ENCODE measurements at places on chromosomes 5 and 9.

DNA sequence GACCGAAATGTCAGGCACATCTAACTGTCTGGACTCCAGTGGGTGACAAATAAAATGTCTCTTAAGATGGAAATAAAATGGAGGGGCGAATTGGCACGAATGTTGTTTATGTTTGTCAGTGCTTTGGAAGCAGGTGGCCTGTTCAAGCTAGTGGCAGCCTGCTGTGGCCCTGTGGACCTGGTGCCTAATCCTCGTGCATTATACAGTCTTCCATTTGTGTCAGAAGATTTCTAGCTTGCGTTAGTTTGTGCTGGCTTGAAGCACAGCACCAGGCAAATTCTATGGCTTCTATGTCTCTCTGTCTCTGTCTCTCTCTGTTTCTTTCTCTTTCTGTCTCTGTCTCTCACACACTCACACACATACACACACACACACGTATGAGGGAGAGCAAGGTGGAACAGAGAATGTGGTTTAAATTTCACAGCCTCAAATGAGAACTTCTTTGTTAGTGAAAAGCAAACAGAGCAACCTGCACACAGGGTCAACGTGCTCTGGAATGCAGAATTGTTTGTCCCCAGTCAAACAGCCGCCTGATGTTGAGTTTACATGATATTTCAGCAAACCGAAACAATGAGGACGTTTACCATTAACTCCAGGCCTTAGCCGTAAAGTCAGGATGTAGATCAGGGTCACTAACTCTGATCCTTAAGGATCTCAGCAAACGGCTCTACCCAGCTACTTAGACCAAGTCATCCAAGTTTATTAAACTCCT is 39.0 kb upstream of the CD180 start:
- no peak for DNase-seq

DNA sequence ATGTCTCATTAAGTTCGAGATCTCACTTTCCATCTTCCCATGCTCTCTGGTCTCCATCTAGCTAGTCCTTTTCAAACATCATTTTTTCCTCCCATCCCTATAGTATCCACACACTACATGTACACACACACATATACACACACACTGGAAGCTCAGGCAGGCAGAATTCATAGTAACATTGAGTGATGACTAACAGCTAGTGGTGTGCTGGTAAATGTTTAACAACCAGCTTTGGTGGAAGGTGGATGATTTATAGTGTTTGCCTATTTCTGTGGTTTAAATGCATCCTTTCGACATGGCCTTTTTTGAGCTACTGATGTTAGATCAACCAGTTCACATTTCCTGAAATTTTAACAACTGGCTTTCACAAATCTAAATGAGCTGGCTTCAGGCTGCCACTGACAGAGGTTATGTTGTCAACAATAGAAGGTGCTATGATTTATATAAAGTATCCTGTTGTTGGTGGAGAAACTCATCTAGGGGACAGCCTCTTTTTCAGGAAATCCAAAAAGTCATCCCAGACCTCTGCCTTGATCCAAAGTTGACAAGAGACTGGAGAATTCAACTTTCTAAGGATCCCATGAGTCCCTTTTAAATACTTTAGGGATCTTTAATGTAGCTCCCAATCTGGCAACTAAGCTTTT is 117.8 kb downstream of the CCDC192 start:
- DNase-seq, result no peak

GRCh38 chr5:111165058-111165457 is 59.1 kb upstream of the CAMK4 start:
- DNase-seq, result no peak

DNA sequence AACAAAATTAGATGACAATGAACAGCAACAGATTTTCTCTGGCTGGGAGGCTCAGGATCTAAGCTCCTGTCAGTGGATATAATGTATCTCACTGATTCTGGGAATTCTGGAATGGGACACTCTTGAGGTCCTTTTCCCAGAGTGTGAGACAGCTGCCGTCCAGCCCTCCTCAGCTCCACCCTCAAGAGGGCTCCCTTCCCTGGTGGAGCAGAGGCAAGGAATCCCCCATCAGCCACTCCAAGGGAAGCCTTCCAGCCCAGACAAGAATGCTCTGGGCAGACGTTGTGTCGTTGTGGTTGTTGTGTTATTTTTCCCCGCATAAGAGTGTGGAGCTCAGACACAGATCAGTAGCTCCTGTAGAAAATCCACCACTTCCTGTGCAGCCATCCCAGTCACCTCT is 47.7 kb upstream of the ATP10B start:
- DNase-seq, result no peak

DNA sequence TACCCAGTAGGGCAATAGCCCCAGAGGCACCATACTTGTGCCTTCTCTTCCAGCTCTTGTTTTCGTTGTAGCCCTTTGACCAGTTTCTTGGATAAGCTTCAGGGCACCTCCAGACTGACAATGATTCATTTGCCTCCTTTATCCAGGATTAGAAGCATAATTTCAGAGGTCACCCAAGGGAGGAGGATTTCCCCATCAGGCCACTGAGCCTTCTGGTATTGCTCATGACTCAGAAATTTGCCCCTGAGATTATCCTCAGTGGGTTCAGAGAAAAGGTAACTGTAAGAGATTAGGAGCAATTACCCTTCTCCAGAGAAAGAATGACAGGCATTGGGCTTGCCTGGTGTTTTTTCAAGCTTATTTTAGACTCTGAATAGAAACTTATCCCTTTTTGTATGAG is 147.9 kb downstream of the MSX2 start:
- DNase-seq, result no peak

DNA sequence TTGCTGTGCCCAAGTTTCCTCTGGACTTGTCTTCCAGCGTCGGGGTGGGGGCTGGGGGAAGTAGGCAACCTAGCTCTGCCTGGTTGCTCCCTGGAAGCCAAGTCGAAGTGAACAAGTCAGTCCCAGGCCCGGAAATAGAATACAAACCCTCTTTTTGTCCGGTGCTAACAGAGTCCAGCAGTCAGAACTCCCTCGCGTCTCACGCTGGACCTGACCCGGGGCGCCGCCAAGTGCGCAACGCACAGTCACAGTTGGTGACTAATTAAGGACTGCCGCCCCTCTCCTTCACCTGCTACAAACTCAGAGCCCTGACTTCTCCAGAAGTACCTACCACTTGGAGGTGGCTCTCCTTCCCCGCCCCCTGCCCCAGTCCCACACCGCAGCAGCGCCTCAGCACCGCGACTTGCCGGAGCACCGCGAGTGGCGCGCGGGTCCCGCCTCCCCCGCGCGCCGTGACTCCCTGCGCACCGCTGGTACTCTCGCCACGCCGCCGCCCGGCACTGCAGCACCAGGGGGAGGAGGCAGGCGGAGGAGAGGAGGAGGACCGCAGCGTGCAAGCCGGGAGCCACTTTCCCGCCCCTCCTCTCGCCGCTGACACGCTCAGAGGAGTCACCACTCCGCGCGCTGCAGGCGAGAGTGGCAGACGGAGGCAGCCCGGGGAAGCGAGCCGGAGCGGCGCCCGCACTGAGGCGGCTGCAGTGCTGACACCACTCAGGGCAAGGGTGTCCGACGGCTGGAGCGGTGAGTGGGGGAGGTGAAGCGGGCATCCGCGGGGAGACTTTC is at the start of gene SV2C:
SV2C (plus strand) TSS at position 612 of the 783 bp plus-strand sequence. CDS start 48,368 bp downstream, outside the sequence.
- DNase-seq, result no peak

DNA sequence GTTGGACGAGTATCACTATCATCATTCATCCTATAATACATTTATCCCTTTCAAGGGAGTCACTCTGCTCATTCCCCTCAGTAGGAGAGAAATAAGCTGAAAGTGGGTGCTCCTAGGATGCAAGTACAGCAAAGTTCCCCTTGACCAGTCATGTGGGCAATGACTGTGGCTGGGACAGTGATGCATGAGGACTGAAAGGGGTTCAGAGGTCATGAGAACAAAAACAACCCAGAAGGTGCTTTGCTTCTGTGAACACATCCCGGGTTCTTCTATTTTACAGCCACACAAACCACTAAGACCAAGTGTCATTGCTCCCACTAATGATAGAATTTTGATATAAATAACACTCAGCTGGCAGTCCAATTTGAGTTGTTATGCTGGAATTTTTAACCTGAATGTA is 177.8 kb upstream of the ADCY2 start:
- DNase-seq, result no peak

DNA sequence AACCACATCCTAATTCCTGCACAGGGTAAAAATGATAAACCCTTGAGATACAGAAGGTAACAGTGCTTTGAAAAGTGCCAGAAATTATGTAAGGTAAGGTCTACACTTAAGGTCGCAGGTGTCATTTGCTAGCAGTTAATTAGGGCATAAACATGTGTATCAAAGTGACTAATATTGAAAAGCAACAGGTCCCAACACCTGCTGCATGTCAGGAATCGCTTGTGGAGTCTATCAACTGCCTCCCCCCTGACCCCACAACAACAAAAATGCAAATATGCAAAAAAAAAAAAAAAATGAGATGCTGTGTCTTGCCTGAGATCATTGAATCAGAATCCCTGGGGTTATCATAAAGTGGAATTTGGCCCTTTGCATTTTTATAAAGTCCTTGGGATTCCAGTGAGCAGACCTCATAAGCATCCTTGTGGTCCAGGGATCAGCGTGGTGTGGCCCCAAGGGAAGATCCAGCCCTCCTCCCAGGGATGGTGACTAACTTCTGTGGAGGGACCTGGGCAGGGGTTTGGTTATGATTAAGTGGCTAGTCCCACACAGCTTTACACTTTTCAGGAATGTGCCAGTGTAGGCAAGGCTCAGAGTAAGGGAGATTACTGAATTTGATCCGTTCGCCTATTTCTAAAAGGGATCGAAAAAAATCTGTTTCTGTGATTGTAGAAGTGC is 92.5 kb upstream of the TNFSF8 start:
- no peak for DNase-seq

DNA sequence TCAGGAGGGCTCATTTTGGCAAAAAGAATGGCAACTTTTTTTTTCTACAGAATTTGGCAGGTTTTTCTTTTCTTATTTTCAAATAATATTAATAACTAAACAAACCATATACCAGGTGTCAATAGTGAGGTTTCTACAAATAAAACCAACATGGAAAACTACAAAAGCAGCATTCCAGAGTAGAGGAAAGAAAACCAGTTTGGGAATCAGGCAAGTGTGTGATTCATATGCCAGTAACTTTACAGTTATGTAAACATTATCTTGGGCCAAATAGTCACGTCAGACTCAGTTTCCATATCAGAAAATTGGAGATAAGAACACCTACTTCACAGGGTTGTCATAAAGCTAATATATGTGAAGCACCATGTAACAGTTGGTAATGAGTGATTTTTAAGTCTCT is 51.7 kb downstream of the FBXW11 start:
- DNase-seq, result no peak

DNA sequence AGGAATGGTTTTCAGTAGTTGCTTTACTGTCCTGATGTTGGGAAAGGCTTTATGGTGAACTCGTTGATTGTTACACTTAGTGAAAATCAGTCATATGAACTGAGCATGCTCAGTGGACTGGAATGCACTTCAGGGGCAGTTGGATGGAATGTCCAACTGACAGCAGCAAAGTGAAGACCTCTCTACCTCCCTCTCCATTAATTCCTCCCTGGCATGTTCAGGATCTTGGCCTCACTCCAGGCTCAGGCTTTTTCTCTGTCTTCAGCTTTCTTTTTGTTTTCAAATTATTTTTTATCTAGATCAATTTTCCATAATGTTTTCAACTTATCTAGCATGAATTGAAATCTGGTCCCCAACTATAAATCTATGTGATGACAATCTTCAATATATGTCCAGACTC is at the start of gene MROH2B:
MROH2B (minus strand) TSS at position 101 of the 400 bp plus-strand sequence. CDS start 490 bp downstream, outside the sequence.
- no peak for DNase-seq

DNA sequence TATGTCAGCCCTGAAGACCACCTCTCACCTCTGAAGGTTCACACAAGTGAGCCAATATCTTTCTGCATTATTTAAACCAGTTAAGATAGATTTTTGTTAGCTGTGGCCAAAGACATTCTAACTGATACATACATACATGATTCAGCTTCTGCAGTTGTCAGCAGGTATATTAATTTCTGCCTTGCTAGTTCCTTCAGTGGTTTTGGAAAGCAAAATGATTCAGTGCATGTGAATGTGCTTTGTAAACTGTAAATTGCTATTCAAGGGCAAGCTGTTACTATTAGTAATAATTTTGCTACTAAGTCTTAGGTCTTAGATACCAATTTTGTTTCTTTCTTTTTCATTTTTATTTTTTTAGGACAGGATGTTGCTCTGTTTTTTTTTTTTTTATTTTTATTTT is 89.2 kb upstream of the ERBIN start:
- no peak for DNase-seq

GRCh38 chr5:65209341-65209740 is 272.4 kb downstream of the ADAMTS6 start:
- no peak for DNase-seq

- no peak for DNase-seq
Observed at GRCh38 chr9:136464241-136464640, 18.6 kb downstream of the SEC16A start.

DNA sequence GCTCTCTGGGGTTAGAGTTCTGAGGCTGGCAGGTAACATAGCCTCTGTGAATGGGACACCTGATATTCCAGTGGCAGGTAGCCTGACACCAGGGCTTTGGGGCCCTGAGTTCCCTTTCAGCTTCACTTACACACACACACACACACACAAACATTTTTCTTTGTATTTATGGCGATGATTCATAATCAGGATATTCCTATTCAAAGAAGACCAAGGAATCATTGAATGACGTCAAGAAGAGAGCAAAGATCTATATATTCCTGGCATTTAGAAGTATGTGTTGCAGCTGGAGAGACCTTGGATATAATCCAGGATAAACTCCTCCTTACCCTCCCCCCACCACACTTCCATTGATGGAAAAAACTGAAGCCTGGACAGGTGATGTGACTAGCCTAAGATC is 7.9 kb upstream of the ENTREP1 start:
- no peak for DNase-seq

DNA sequence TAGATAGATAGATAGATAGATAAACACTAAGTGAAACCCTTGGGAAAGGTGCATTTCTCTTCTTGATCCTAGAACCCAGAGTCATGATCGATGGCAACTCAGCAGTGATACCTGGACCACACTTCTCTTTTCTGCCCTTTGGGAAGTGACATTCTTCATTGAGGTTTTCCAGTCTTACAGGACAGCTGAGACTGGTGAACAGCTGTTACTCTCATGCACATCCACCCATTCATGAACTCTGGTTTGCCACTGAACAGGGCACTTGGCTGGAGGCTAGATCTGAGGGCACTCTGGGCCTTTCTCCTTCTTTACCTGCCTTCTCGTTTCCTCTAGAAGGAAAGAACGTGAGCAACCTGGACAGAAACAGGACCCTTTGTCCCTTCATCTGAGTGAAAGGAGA is 164.5 kb downstream of the DRD1 start:
- no peak for DNase-seq

GRCh38 chr9:130433168-130433946 is 11.4 kb upstream of the ASS1 start:
- peak; percentile 35 for DNase-seq

- no peak for DNase-seq
Observed at GRCh38 chr9:104326912-104327311, 177.2 kb upstream of the OR13F1 start.

Data from NCI-H2081 (cell line).